Activated CD8-positive, alpha-beta memory T cell treated with anti-CD3 and anti-CD28 coated beads for 1 hour (primary cell): ENCODE measurements at places on chromosomes 6 and 20.

DNA sequence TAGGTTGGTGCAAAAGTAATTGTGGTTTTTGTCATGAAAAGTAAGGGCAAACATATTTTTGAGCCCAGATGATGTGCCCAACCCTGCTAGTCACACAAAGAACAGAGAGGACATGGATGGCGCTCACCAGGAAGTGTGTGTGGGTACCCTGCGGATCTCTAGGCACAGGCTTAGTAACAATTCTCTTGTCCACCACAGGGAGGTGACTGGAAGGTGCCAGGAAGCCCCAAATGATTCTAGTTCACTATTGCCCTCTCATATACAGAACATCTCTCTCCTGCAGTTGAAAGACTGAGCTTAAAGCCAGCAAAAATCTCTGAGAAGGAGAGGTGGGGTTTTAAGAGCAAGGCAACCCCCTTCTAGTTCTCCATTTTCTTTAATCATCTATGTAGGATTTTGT lies 272.1 kb upstream of the TAB2 start:
- DNase-seq = no peak

GRCh38 chr6:78999737-79000136 lies 78.3 kb downstream of the PHIP start:
- no peak for DNase-seq

GRCh38 chr6:156731396-156731795 lies 45.8 kb upstream of the ARID1B start:
- no peak for DNase-seq

GRCh38 chr6:111978532-111979149 lies 75.3 kb upstream of the CCN6 start:
- DNase-seq = no peak

GRCh38 chr20:18254615-18255014 lies 33.7 kb upstream of the ZNF133 start:
- no peak for DNase-seq

GRCh38 chr6:91155129-91155785 lies 568.4 kb upstream of the MAP3K7 start:
- DNase-seq = no peak

GRCh38 chr6:112911959-112912358 lies 564.8 kb downstream of the RFPL4B start:
- no peak for DNase-seq

- DNase-seq = no peak
Observed at GRCh38 chr6:139262519-139263300, 29.1 kb downstream of the TXLNB start.

DNA sequence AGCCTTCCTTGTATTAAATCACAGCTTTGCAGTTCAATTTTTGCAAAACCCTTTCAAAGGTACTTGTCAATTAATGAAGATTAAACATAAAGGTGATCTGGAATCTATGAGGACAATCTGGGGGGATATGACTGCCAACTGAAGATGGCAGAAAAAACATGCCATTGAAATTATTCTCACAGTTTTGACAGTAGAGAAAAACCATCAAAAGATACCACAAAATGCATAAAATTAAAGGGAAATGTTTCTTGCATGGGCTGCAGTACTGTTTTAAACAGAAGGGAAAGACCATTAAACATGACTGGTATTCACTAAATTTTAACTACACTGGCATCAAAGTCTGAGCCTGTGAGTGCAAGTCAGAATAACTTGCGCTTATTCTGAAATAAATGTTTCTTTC lies 194.2 kb downstream of the ATXN1 start:
- DNase-seq = no peak

DNA sequence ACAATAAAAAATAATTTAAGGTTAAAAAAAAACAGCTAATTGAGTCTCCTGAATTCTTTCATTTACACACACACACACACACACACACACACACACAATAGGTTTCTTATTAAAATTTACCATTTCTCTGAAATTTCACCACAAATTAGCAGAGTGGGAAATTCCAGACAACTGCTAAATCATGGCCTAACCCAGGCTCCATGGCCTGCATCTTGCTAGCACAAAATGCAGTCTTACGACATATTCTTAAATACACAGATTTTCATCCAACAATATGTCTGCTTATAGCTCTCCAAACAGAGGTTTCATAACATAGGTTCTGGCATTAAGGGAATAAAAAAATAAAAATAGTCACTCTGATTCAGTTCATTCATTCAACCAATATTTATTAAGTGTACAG lies 46.9 kb downstream of the SOD2 start:
- DNase-seq = no peak

DNA sequence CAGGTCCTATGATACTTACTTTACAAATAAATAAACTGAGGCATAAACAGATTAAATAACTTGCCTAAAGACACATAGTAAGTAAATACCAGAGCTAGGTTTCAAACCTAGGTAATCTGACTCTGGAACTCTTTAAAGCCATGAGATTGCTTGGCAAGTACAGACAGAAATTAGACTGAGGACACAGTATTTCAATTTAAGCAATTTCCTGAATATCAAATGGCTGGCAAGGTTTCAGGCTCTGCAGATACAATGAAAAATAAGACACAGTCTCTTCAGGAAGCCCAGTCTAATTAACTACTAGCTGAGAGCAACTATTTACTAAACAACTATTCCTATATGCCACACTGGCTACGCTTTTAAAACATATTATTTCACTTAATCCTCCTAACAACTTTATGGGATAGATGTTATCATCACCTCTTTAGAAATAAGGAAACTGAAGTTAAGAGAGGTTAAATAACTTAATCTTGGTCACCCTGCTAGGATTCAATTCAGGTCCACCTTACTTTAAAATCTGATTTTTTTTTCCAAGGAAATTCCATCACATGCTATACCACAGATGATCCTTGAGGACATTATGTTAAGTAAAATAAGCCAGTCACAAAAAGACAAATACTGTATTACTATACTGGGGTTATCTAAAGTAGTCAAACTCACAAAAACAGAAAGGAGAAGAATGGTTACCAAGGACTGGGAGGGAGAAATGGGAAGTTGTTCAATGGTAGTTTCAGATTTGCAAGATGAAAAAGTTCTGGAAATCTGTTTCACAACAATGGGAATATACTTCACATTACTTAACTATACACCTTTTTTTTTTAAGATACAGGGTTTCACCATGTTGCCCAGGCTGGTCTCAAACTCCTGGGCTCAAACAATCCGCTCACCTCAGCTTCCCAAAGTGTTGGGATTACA lies 4.1 kb downstream of the TRPC4AP start:
- no peak for DNase-seq

DNA sequence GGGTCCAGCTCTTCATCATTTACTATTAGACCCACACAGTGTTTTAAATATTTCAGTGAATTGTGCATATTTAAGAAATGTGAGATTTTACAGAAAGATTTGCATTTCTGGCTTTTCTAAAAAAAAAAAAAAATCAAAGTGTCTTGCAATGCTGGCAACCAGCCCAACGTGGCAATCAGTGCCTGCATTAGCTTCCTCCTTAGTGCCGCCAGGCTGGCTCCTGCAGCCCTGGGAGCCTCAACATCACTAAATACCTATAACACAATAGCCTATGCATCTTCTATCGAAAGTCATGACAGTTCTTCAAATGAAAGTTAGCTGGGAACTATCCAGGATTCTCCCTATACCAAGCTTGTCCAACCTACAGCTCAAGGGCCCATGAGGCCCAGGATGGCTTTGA lies 9.4 kb upstream of the CD93 start:
- no peak for DNase-seq

GRCh38 chr6:99901596-99902384 lies 92.2 kb downstream of the MCHR2 start:
- no peak for DNase-seq

- DNase-seq = no peak
Observed at GRCh38 chr20:23690581-23690980, 1.7 kb upstream of the CST4 start.

DNA sequence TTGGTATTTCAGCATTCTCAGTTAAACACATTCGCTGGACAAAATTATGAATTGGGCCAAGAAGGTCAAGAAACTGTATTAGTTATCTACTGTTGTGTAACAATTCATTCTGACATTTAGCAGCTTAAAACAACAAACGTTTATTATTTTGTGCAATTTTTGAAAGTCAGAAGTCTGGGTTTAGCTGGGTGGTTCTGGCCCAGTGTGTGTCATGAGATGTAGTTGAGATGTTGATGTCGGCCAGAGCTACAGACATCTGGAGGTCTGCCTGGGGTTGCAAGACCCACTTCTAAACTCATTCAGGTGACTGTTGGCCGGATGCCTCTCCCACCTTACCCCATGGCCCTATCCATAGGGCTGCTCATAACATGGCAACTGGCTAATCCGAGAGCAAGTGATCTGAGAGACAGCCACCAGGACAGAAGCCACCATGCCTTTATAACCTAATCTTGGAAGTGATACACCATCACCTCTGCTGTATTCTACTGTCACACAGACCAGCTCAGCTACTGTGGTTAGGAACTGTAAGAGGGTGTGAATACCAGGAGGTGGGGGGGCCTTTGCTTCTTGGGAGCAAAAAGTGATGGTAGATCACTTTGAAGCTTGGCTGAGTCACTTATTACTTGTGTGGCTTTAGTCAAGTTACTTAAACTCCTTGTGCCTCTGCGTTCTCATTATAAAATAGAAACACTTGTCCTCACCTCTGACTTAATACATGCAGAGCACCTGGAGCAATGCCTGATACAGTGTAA lies 217.0 kb upstream of the MYLIP start:
- DNase-seq = no peak

DNA sequence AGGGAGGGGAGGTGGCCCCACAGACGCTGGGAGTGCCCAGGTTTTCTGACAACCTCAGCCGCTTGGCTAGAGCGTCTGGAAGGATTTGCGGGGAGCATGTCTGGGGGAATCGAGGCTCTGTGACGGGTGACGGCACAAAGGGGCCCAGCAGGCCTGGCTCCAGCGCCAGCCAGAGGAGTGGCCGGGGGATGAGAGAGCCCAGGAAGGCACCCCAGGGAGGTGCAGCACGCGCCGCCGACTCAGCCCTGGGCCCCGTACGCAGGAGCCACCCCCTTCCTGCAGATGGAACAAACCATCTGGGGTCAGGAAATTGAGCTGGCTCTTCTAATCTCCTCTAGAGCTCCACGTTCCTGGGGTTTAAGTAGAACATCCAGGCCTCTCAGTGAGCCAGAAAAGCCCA lies 5.9 kb upstream of the SLCO4A1 start:
- no peak for DNase-seq

DNA sequence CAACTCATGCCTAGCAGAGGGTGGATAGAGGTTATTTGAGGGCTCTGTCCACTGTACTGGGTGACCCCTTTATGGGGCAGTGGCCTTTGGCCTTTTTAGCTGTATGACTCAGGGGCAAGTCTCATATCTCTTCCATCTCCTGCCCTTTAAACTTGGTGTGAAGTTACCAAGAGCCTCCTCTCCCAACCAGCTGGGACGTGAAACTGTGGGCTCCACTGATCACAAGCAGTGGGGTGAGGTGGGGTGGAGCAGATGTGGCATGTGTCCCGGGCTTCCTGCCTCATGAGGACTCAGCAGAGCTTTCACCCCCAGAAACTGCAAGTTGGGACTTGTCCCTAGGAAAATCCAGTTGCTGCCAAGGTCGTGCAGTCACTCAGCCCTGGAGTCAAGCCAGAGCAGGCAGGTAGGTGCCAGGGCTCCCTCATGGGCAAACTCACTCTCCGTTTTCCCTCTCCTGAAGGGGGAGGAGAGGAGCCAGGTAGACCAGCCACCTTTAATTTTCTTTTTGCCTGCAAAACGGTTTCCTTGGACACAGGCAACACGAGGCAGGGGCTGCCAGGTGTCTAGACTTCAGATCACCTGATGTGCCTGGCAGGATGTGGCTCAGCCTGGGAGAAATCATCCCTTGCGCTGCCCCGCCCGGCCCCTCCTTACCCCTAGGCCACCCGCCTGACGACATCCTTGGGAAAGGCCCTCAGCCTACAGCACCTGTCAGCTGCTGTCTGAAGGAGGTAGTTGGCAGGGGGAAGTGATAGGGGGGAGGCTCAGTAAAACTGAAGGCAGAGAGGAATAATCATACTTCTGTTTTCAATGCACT lies 4.0 kb downstream of the CDKN1A start:
- DNase-seq = no peak

DNA sequence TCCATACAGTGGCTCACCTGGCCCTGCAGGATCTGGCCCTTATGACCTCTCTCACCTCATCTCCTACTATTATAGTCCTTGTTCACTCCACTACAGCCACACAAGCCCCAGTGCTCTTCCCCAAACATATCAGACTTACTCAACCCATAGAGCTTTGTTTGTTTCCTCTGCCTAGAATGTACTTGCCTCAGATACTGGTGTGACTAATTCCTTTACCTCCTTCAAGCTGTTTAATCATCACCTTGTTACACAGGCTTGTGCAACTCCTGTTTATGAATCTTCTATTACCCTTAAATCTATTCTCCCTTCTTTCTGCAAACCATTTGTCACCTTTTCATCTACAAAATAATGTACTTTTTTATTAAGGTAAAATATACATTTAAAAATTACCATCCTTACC lies 3.2 kb downstream of the DEFB125 start:
- no peak for DNase-seq

DNA sequence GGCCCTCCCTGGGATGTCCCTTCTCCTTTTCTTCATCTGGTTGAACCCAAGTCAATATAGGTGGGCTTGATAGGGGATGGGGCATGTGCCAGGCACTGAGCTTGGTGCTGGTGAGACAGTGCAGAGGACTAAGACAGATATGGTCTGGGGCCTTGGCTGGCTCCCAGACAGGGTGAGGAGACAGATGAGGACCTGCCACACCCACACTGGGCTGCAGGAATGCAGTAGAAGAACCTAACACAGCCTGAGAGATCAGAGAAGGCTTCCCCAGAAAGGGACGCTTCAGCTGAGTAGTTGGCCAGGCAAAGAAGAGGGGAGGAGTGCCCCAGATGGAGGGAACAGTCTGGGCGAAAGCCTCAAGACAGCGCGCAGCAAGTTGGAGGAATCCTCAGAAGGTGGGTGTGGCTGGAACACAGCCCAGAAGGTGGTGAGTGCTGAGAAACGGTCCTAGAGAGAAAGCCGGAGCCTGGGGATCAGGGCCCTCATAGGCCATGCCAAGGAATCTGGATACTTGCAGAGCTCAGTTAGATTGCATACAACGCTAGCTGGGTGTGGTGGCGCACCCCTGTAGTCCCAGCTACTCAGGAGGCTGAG lies 26.4 kb downstream of the CD40 start:
- DNase-seq = no peak
